ENCODE measurements at places on chromosomes 16 and 17. TPM values are rescaled to one million over a fixed set of nuclear protein-coding genes. Genes with fewer than 3 reads are reported as not detected.
A peak's percentile ranks its signal among the peaks of the same experiment; 100 is the strongest.

DNA sequence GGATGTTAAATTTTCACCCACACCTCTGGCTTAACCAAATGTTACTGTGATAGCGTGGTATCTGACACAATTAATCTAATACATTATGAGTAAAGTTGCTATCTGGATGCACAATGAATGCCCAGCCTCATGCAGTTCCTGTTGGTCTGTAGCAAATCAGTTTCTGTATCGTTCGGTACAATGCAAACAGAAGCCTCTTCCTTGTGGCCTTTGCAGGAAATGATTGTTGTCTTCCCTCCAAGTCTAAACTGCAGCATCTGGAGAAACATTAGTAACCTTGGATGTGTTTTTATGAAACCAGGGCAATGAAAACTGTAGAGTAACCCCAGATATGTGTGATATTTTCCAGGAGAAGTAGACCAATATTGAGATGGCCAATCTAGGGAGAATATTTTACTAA lies 46.8 kb downstream of the CYB561 start:
- no peak overlapping the region for H3K4me3 ChIP-seq
- H3K27me3 ChIP-seq, result no peaks in the 10 kb centered on the region
- H3K4me1 ChIP-seq, result peaks cover 47% of the 10 kb centered on the region

DNA sequence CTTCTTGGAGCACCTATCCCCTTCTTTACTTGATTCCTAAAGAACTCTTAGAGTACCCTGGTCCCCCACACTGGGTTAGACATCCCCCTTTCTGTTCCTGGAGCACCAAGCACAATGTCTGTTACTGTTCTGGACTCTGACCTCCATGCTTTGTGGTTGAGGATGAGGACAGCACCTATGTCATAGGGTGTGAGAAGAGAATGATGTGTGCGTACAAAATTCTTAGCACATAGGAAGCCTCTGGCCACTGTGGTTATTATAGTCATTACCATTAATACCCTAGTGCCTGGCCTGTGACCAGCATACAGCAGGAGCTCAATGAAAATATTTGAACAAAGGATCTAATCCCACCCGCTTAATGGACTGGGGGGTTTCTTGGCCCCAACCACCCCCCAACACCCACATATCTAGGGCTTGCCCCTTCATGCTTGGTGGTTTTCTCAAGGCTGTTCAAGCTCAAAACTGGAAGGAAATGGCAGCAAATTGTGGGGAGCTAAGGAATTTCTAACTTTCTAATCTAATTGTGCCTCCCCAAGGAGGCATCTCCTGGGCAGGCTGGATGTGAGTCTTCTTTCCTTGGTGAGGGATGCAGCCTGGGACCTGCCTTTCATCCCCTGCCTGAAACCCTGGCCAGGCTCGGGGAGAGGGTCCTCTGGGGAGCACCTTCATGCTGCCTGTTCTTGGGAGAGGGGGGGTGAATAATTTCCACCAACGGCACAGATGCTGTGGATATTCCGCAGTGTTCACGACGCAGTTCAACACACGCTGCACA lies 1.5 kb upstream of the CMIP start:
- H3K4me3 ChIP-seq, result no peak overlapping the region
- H3K27me3 ChIP-seq, result no peaks in the 10 kb centered on the region
- no peak overlapping the region for H3K27ac ChIP-seq
- DNase-seq, result no peak

GRCh38 chr17:42387661-42388380 lies 421 bp downstream of the STAT3 start:
- H3K27ac ChIP-seq, result peak overlapping the region; percentile 98

GRCh38 chr17:55427587-55427882 lies 5.9 kb upstream of the MMD start:
- DNase-seq, result no peak
- peaks cover 8% of the 10 kb centered on the region for H3K4me1 ChIP-seq
- H3K27ac ChIP-seq, result no peak overlapping the region
- no peaks in the 10 kb centered on the region for H3K36me3 ChIP-seq

DNA sequence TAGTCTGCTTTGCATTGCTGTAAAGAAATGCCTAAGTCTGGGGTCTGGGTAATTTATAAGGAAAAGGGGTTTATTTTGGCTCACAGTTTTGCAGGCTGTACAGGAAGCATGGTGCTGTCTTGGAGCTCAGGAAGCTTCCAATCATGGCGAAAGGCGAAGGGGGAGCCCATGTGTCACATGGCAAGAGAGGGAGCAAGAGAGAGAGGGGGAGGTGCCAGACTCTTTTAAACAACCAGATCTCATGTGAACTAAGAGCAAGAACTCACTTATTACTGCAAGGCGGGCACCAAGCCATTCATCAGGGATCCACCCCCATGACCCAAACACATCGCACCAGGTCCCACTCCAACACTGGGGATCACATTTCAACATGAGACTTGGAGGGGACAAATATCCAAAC lies 148.2 kb upstream of the HS3ST2 start:
- no peaks in the 10 kb centered on the region for H3K36me3 ChIP-seq
- no peak overlapping the region for H3K27ac ChIP-seq
- H3K27me3 ChIP-seq, result no peaks in the 10 kb centered on the region
- no peak overlapping the region for H3K4me3 ChIP-seq
- no peaks in the 10 kb centered on the region for H3K4me1 ChIP-seq

DNA sequence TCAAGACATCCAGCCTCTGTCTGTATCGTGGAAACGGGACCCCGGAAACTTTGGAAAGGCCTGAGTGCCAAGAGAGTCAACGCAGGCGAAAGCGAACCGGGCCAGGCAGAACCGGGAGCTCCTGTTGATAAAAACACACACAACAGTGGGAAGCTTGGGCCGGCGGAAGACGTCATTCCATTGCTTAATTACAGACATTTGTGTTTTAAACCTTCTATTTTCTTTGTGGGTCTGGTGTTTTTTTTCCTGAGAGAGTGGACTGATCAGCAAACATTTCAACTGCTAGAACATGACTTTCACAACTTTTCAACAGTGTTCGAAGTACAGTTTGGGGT lies 878 bp upstream of the RNF157 start:
- H3K4me1 ChIP-seq, result peaks cover 24% of the 10 kb centered on the region
- DNase-seq, result no peak
- H3K36me3 ChIP-seq, result no peaks in the 10 kb centered on the region
- H3K27me3 ChIP-seq, result no peaks in the 10 kb centered on the region
- H3K27ac ChIP-seq, result no peak overlapping the region
- peak overlapping the region; percentile 52 for H3K4me3 ChIP-seq

DNA sequence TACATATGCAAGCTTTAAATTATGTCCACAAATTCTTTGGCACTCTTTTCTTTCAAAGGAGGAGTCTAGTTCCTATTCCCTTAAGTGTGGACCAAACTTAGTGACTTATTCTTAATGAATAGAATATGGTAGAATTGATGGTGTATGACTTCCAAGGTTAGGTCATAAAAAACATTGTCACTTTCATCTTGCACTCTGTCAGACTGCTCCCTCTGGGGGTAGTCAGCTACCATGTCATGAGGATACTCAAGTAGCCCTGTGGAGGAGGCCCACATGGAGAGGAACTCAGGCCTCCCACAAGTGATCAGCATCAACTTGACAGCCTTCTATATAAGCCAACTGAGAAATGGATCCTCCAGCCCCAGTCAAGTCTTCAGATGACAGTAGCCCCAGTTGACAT lies 58.0 kb upstream of the SCNN1B start:
- no peaks in the 10 kb centered on the region for H3K27me3 ChIP-seq
- no peak for DNase-seq
- no peak overlapping the region for H3K27ac ChIP-seq
- peaks cover 9% of the 10 kb centered on the region for H3K4me1 ChIP-seq
- no peaks in the 10 kb centered on the region for H3K36me3 ChIP-seq

GRCh38 chr17:71080937-71081336 lies 911.6 kb downstream of the KCNJ2 start:
- no peaks in the 10 kb centered on the region for H3K4me1 ChIP-seq
- no peaks in the 10 kb centered on the region for H3K36me3 ChIP-seq
- H3K27ac ChIP-seq, result no peak overlapping the region
- no peak for DNase-seq
- H3K4me3 ChIP-seq, result no peak overlapping the region

Gene LHX1
- not detected for polyA plus RNA-seq

Gene FNDC8
- not detected for polyA plus RNA-seq

Gene ZNF423
- 2.9 TPM for polyA plus RNA-seq

Gene TERB1
- polyA plus RNA-seq, result not detected
